ENCODE measurements at places on chromosomes 13 and 19. TPM values are rescaled to one million over a fixed set of nuclear protein-coding genes. Genes with fewer than 3 reads are reported as not detected.

DNA sequence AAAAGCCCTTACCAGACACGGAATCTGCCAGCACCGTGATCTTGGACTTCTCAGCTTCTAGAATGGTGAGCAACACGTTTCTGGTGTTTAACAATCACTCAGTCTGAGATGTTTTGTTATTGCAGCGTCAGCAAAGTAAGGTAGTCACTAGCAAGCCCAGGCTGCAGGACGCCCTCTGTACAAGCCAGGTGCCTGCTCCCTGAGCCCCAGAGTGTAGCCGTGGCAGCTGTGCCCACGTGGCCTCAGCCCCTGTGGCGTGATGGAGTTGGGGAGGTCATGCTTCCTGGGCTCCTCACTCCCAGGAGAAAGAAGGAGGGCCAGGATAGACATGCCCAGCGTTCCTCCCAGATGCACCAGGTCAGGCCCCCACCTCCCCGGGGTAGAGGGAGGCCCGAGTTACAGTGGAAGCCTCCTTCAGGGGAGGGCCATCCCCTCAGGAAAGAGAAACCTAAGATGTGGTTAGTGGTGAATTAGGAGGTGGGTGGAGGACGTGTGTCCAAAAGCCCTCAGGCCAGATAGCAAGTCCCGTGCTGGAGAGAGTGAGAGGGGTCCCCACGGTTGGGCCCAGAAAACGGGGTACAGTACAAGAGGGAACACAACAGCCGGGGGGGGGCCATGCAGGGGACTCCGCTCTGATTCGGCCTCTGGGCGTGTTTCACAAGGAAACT is 169.6 kb upstream of the SOX1 start:
- DNase-seq = no peak

GRCh38 chr13:61156753-61157152 is 258.9 kb downstream of the PCDH20 start:
- DNase-seq = no peak

- peak; percentile 28 for DNase-seq
Observed at GRCh38 chr13:112443995-112444311, 67.8 kb downstream of the SPACA7 start.

DNA sequence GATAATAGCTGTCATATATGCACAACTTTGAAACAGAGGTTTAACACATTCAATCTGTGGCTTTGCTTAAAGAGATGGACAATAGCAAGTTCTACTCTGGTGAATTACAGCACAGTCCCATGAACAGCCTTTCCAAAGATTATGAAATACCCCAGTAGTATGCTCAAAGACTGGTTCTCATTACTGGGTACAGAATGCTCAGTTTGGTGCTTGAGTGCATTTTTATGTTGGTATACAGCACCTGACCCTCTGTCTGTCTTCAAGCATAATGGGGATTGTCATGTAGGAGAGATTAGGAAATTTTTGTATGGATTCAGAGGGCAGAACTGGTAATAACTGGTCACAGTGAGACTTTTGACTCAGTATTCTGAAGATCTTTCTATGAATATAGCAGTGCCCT is 7.6 kb downstream of the LMO7 start:
- DNase-seq = no peak

Gene IZUMO2
- not detected for total RNA-seq

Gene FUT6
- total RNA-seq = not detected
